CD4-positive, alpha-beta T cell treated with Interleukin-17A for 1 hour (primary cell): ENCODE measurements at places on chromosomes 12 and 14.

- no peak for DNase-seq
These were observed 176.7 kb downstream of the CALM1 start for GRCh38 chr14:90573385-90574105.

GRCh38 chr12:50937653-50938052 lies 14.7 kb upstream of the HIGD1C start:
- DNase-seq = no peak

GRCh38 chr12:75725521-75726111 lies 214.2 kb upstream of the KRR1 start:
- no peak for DNase-seq

DNA sequence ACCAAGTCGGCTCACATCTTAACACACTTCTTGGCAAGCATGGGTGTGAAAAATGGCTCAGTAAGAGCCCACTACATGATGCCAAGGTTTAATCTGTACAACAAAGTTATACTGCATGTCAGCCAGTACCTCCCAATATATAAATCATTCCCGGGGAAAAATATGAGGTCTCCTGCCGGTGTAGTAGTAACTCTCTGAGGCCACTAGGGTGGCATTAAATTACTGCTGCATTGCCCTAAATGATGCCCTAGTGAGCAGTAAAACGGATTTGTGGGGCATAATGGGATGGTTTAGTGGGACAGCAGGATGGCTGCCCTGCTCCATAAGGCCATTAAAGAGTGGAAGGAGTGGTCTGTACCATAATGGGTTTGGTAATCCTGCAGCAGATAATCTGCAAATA lies 267.7 kb downstream of the MED13L start:
- DNase-seq = no peak

GRCh38 chr12:6070472-6071257 lies 53.8 kb downstream of the VWF start:
- DNase-seq = no peak

DNA sequence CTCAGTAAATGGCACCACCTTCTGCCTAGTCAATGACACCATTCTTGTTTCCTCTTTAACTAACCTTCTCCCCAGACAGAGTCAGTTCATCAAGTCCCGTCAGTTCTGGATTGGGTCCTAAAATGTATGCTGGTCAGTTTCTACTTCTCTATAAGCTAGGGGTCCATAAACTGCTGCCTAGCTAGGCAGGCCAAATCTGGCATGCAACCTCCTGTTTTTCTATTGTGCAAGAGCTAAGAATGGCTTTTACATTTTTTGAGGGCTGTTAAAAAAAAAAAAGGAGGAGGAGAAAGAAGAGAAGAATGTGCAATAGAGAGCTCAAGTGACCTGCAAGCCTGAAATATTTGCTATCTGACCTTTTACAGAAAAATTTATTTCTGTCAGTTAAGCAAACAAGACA lies 6.4 kb upstream of the TMED10 start:
- no peak for DNase-seq

DNA sequence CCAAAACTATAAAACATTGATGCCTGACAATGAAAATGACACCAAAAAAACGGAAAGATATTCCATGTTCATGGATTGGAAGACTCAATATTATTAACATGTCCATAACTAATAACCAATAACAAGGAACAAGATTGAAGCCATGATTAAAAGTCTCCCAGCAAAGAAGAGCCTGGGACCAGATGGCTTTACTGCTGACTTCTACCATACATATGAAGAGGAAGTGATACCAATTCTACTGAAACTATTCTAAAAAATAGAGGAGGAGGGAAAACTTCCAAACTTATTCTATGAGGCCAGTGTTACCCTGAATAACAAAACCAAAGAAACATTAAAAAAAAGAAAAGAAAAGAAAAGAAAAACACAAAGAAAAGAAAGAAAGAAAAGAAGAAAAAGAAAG lies 54.6 kb upstream of the ATF7IP start:
- no peak for DNase-seq

DNA sequence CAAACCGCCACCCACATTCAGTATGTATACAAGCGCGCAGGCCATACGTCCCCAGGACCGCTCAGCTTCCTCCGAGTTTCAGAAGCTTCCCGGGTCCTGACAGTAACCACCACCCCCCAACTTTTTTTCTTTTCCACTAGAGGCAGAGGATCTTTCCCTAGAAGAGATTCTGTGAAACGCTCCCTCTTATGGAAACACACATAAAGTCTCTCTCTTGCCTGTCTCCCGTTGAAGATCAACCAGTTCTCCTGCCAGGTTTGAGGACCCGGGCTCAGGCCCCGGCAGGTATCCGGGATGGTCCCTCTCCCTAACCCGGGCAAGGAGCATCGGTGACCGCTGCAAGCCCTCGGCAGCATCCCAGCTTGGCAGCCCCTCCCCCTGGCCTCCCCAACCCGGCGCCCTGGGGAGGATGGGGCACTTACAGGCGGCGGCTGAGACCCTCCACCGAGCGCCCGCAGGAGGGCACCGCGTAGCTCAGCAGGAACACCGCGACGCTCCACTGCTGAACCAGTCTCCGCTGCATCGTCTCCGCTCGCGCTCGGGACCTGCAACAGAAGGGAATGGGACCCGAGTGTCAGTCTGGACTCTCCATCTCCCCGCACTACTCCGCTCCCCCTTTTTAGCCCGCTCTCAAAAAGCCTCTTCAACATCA lies 3.4 kb downstream of the PTHLH start:
- no peak for DNase-seq
